ENCODE measurements at places on chromosomes 3 and 15.

DNA sequence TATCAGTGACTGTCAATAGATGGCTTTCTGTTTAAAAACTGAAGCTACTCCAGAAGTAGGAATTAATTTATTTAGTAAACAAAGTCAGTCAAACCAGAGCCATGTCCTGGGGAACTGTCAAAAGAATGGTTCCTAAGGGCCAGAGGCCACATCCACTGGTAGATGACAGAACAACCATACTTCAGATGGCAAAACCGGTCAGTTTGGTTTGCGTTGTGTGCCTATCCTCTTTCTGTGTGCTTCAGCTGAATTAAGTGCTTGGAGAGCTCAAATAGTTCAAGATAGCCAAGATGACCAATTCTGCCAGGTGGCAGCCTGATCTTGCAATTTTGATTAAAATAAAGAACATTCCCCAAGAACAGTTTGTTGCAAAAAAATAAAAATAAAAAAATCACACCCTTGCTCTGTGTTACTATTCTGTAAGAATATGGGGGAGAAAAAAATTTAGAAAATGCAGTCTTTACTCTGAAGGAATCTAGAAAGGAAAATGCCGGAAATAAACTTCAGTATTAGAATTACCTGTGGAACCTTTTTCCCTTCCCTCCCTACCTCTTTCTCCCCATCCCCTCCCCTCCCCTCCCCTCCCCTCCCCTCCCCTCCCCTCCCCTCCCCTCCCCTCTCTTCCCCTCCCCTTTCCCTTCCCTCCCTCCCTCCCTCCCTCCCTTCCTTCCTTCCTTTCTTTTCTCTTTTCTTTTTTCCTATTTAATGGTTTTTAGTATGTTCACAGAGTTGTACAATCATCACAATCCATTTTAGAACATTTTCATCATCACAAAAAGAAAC, 2.5 kb downstream of the MAP3K13 start:
- DNase-seq = no peak

DNA sequence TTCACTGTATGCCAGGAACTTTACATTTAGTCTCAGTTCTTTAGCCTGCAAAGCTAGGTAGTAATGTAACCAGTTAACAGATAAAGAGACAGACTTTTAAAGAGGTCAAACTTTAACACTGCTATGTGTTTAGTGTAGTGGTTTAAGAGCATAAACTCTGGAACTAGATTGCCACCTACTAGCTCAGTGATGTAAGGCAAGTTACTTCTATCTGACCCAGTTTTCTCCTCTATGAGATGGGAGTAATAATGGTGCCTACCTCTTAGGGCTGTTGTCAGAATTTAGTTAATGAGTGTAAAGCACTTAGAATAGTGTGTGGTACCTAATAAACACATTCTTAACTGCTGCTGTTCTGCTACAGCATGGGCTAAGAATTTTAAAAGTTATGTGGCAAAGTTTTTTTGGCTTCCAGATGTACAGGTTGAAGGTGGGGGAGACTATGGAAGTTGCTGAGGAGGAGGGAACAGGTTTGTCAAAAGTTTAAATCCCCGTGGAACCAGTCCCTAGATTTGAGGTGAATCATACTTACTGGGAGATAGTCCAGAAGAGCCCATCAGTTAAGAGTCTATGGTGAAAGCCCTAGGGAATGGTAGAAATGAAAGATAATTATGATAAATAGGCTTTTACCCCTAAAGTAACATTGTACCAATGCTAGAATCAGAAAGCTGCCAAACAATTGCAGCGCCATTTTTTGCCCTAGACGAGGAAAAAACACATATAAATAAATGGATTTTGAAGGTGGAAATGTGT, 13.9 kb downstream of the TSC22D2 start:
- DNase-seq = no peak

DNA sequence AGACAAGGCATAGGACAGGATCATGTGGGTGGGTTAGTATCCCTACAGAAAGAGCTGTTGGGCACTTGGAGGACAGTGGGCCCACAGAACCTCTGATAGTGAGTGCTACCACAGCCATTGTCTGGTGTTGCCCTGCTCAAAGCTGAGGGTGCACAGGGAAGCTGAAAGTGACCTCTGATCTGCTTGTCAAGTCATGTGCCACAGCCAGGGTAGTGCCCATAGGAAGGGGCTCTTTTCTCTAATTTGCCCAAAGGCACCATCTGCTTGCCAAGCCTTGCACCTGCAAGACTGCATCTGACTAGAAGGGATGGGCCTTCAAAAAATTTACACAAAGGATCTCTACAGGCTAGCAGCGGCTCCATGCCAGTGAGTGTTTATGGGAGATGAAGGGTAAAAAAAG, 87.4 kb upstream of the GSK3B start:
- no peak for DNase-seq

DNA sequence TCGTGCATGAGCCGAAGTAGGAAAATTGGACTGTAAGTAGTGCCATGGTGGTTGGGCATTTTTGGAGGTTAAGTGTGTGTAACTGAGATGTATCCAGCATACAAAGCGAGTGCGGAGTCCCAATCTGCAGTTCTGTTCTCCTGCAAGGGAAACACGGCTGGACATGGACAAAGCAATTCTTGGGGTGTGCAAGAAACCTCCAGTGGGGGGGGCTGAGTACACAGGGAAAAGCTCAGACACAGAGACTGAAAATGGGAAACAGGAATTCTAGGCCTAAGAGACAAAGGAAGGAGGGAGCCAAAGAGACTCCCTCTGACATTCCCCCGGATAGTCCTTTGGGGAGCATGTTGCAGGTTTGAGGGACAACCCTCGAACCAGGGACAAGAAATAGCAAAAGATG, 83.2 kb upstream of the PLSCR4 start:
- no peak for DNase-seq

- no peak for DNase-seq
These were observed 254.7 kb downstream of the CACNA2D3 start for GRCh38 chr3:54376939-54377578.

GRCh38 chr3:59935025-59935424, 885.2 kb upstream of the CFAP20DC start:
- peak; percentile 32 for DNase-seq

GRCh38 chr3:109806929-109807328, 469.6 kb upstream of the DPPA4 start:
- no peak for DNase-seq

- no peak for DNase-seq
These were observed at the start of gene EPB42 for GRCh38 chr15:43220991-43221403. TSS of gene EPB42 (minus strand) at chr15:43221018. CDS start at chr15:43220825, 193 bp downstream.

DNA sequence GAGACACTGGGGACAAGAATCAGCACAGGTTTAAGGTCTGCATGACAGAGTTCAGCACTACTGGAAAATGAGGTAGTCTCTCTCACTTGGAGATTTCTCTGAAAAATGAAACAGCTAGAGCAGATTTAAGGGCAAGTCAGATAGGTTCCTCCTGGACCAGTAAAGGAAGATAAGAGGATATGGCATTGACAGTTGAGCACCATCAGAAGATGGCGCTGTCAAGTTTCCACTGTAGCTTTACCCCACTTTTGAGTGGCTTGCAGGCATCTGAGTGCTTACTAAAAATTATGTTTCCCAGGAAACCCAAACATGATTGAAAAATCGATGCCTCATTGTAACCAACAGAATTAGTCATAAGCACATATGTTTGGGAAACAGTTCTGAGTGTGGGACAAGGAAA, 407.2 kb upstream of the UBE2E2 start:
- no peak for DNase-seq

- DNase-seq = no peak
These were observed 861.3 kb downstream of the ZPLD1 start for GRCh38 chr3:103295974-103296570.

DNA sequence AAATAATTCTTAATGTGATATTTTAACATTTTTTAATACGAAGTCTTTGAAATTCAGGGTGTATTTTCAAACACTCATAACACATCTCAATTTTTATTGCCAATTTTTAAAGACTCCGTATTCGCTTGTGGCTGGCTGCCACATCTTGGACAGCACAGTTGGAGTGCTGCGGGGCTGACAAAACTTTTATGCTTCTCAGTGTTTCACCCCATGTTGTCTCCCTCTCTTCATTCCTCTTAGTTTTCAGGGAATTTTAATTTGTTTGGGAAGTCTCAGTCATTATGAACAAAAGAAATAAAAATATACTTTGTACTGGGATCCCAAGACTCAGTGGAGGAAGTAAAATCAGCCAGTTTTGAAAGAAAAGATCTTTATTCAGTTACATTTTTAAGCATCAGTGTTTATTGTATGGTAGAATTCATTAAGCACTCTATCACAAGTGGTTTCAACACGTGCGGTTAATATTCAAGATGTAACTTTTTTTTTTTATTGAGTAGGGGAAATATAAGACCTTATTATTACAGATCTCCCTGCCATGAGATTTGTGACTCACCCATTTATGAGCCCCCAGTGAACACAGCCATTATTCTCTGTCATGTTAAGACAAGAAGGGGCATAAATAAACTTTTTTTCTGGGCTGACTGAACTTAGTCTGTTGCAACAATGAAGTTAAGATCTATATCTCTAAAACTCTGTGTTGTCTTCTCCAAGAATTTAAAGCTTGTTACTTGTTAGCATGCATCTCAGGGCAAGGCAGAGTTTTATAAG, 26.8 kb downstream of the KAT2B start:
- DNase-seq = no peak

DNA sequence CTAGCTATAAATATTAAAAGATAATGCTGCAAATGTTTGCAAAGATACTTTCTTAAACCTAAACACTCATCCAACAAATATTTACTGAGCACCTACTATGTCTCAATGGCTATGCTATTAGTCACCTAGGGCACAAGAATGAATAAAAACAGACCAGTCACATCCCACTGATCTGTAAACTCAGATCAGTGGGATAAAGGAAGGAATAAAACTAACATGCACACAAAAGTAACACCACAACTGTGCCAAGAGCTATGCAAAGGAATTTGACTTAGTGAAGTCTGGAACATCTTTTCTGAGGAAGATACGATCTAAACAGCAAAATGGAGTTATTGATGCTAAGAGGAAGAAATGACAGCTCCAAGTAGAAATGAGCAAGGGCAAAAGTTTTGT, 56.6 kb downstream of the CBLB start:
- no peak for DNase-seq

- DNase-seq = no peak
These were observed 46.7 kb downstream of the TMED3 start for GRCh38 chr15:79357566-79357965.

DNA sequence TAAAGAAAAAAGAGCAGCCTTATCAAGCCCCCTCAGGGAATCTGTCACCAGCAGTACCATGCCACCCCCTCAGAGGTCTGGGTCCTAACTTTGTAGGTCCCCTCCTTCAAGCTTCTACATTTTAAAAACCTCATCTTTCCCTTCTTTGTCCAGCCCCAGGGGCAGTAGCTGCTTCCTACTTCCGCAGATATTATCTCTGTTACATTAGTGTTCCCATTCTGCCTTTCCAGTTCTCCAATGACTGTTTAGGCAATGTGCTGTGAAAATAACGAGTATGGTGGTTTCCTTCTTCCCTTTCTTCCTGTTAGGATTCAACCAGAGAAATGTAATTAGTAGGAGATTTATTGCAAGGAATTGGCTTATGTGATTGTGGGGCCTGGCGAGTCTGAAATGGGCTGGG, 126.1 kb upstream of the TNIK start:
- no peak for DNase-seq

DNA sequence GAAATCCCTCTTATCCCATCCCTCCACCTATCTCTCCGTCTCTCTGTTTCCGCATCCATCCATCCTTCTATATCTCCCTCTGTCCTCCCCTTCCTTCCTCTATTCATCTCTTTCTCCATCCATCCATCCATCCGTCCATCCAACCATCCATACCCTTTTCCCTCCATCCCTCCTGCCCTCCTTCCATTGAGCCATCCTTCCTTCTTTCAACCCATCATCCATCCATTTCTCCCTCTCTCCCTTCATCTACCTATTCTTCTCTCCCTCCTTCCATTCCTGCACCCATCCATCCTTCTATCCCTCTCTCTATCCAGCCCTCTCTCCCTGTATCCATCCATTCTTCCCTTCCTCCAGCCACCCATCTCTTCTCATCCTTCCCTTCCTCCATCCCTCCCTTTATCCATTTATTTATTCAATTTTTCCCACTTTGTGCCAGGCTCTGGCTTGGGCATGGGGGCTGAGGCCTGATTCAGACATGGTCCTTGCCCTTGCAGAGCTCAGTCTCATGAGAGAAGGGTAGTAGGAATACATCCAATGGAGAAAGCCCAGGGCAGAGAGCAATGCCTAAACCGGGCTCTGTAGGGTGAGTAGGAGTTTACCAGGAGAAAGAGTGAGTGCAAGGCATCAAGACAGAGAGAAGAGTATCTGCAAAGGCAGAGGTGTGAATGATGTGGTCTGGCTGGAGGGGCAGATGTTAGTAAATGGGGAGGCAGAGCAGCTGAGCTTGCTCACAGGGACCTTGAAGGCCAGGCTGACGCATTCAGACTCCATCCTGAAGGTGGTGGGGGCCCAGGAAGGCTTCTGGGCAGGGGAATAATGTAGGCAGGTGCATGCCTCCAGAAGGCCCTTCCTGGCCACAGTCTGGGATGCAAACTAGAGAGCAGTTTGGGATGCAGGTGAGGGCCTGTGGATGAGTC, 19.5 kb upstream of the FBLN2 start:
- DNase-seq = no peak
